HCEC 1CT (cell line): ENCODE measurements at places on chromosomes 7 and 10.

DNA sequence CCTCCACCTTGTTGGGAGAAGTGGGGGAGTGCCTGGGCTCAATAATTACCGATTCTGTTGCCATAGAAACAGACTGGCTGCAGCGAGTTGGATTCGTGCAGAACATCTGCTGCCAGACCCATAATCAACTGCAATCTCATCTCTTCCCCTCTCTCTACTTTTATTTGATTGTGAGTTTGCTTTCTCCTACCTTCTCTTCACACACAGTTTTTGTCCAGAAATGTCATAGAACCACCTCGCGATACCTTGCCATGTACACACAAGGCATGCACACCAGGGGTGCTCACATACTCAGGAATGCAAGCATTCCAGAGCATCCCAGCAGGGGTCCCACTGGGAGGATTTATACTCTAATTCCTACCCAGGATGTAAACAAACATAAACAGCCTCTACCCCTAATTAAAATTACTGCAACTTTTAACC lies 262.2 kb upstream of the AOAH start:
- DNase-seq, result no peak

DNA sequence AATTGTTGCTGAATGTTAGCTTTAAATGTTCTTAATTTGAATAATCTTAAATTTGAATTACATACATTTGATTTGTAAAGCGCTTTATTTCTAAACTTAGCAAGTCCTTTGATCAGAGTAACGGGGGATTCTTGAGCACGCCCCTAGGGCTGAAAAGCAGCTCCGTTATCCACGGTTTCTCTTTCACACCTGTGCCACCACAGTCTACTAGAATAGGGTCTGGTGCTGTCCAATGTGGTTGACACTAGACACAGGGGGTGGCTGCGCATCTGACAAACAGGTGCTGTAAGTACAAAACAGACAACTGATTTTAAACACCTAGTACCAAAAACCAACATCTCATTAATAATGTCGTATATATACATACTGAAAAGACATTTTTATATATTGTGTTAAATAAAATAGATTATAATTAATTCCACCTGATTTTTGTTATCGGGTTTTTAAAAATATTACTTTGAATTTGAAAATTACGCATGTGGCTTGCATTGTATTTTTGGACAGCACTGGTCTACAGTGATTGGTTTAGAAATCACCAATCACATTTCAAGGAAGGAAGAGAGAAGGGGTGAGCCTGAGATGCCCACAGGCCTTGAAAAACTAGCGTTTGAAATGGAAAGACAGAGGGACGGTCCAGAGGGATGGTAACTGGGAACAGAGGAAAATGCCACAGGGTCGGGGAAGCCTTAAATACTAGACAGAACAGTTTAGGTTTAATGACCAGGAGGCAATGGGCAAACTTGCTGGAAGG lies 7.3 kb downstream of the SEPHS1 start:
- DNase-seq, result no peak

DNA sequence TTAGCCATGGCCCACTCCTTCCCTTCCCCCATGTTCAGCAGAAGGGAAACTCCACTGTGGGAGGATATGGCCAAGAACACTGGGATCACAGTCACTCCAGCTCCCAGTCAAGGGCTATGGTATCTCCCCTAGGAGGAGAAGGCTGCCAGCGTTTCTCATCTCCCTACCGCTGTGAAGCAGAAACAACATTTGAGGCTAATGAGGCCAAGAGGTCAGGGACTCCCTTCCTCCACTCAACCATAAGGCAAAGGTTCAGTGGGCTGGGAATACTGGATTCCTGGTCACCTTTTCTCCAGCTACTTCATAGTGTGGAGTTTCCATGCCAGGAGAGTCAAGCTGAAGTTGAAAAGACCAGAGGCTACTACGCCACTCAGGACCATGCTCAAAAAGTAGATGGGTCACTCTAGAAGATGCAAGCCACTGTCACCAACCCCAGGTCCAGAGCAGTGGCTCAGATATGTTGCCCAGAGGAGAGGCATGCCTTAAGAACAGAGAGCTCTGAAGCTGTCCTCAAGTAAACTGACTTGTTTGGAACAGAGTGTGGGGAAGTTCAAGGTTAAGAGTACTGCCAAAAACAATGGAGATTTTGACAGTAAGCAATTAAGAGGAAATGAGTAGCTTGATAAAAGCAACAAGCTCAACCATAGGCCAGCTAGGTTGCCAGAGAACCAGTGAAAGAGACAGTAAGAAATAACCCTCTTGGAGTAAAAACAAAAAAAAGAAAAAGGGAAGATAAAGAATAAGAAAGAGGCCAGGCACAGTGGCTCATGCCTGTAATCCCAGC lies 3.8 kb upstream of the TMEM140 start:
- DNase-seq, result no peak

GRCh38 chr10:3012223-3012622 lies 55.1 kb upstream of the PFKP start:
- DNase-seq, result no peak
